ENCODE measurements at places on chromosomes 1 and 21. TPM values are rescaled to one million over a fixed set of nuclear protein-coding genes. Genes with fewer than 3 reads are reported as not detected.

GPR3 gene
- total RNA-seq = 0.16 TPM

MYBPH gene
- total RNA-seq = 8.9 TPM

GMEB1 gene
- total RNA-seq = 8.7 TPM

GRCh38 chr1:59976194-59977074 is 49.9 kb upstream of the CYP2J2 start:
- DNase-seq = no peak

- no peak for DNase-seq
Observed at GRCh38 chr1:24388331-24388885, 25.2 kb downstream of the STPG1 start.

- DNase-seq = no peak
Observed at GRCh38 chr1:87236585-87236984, 92.1 kb upstream of the LMO4 start.

GRCh38 chr1:190479050-190479397 is 1.4 kb upstream of the BRINP3 start:
- DNase-seq = no peak

Data from urinary bladder (tissue), 4 donors.